ENCODE measurements at places on chromosomes 16 and 17.

- DNase-seq = peak; percentile 92
- H3K27ac ChIP-seq = no peak overlapping the region
- no peaks in the 10 kb centered on the region for H3K36me3 ChIP-seq
- H3K4me1 ChIP-seq = peaks cover 13% of the 10 kb centered on the region
- peak overlapping the region; percentile 67 for H3K4me3 ChIP-seq
Observed at GRCh38 chr17:48492401-48493298, 38.2 kb downstream of the HOXB1 start.

DNA sequence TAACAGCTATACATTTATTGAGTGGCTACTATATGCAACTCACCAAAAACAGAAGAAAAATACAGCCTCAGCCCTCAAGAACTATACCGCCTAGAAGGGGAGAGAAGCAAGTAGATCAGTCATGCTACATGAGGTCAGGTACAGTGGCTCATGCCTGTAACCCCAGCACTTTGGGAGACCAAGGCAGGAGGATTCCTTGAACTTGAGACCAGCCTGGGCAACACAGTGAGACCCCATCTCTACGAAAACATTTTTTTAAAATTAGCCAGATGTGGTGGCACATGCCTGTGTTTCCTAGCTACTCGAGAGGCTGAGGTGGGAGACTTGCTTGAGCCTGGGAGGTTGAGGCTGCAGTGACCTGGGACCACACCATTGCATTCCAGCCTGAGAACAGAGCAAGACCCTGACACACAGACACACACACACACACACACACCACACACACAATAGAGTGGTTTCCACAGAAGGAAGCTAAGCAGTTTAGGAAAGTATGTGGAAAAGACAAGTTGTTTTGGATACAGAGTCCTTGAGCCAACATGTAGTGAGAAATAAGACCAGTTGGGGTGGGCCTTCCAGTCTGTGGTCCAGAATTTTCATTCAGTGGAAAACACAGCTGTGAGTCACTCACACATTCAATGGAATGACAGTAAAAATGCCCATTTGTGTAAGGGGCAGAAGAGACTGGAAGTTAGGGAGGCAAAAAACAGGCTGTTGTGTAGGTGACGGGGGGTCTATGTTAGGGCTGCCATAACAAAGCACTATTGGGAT is 10.7 kb upstream of the SNTB2 start:
- no peaks in the 10 kb centered on the region for H3K36me3 ChIP-seq
- no peak overlapping the region for H3K4me3 ChIP-seq
- no peaks in the 10 kb centered on the region for H3K27me3 ChIP-seq
- H3K27ac ChIP-seq = peak overlapping the region; percentile 74

GRCh38 chr16:918068-918467 is 52.7 kb downstream of the LMF1 start:
- H3K27ac ChIP-seq = no peak overlapping the region
- no peak for DNase-seq
- no peaks in the 10 kb centered on the region for H3K36me3 ChIP-seq

- peaks cover 38% of the 10 kb centered on the region for H3K4me1 ChIP-seq
- H3K36me3 ChIP-seq = peaks cover 3% of the 10 kb centered on the region
- no peak overlapping the region for H3K4me3 ChIP-seq
- H3K27me3 ChIP-seq = no peaks in the 10 kb centered on the region
- peak; percentile 61 for DNase-seq
Observed at GRCh38 chr16:75379911-75380847, 53.1 kb downstream of the CFDP1 start.

GRCh38 chr16:12573300-12573699 is 230.4 kb downstream of the CPPED1 start:
- no peaks in the 10 kb centered on the region for H3K36me3 ChIP-seq
- no peaks in the 10 kb centered on the region for H3K27me3 ChIP-seq
- H3K27ac ChIP-seq = no peak overlapping the region
- H3K4me1 ChIP-seq = no peaks in the 10 kb centered on the region
- no peak for DNase-seq

DNA sequence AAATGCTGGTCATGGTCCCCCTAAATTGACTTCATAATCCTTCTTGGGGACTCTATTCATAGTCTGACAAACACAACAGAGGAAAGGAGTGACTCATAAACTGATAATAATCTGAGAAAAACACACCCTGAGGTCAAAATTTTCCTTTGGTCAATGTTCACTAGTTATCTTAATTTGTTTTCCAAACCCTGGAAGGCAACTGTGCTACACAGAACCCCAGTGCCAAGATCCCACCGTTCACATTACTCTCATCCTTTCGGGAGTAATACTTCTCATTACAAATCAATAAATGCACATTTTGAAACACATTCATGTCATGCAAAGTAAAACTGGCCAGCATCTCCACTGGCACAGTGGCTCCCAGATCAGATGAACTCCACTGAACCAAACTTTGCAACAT is 23.2 kb downstream of the COIL start:
- H3K27ac ChIP-seq = no peak overlapping the region
- no peak overlapping the region for H3K4me3 ChIP-seq
- H3K27me3 ChIP-seq = no peaks in the 10 kb centered on the region
- DNase-seq = no peak
- H3K36me3 ChIP-seq = peaks cover 26% of the 10 kb centered on the region

- H3K27ac ChIP-seq = no peak overlapping the region
- DNase-seq = no peak
- no peak overlapping the region for H3K4me3 ChIP-seq
- no peaks in the 10 kb centered on the region for H3K27me3 ChIP-seq
- no peaks in the 10 kb centered on the region for H3K36me3 ChIP-seq
- peaks cover 3% of the 10 kb centered on the region for H3K4me1 ChIP-seq
Observed at GRCh38 chr16:22291860-22292318, 5.3 kb upstream of the POLR3E start.

DNA sequence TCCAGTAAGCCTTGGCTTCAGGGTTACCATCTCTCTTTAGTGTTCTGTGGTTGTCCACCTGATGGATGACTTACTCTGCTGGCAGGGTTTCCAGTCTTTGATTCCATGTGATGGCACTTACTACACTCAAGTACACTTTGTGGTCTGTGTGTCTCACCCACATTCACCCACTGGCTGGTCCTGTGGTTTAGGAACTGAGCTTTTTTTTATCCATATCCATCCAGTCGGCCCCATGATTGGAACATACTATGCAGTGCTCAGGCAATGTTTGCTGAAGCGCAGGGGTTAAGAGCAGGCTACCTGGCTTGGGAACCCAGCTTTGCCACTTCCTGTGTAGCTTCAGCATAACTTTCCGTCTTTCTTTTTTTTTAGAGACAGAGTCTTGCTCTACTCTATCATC is 2.8 kb upstream of the FUS start:
- H3K36me3 ChIP-seq = peaks cover 2% of the 10 kb centered on the region
- H3K27ac ChIP-seq = no peak overlapping the region
- no peaks in the 10 kb centered on the region for H3K27me3 ChIP-seq
- DNase-seq = no peak
- H3K4me3 ChIP-seq = no peak overlapping the region

DNA sequence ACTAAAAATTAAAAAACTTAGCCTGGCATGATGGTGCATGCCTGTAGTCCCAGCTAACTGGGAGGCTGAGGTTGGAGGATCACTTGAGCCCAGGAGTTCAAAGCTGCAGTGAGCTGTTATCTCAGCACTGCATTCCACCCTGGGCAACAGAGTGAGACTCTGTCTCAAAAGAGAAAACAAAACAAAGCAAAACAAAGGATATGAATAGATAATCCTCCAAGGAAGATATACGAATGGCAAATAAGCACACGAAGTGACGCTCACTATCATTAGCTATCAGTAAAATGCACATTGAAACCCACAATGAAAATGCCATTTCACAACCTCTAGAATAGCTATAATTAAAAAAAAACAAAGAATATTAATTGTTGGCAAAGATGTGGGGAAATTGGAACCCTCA is 386.2 kb upstream of the CCL2 start:
- H3K36me3 ChIP-seq = no peaks in the 10 kb centered on the region
- no peak overlapping the region for H3K4me3 ChIP-seq
- H3K4me1 ChIP-seq = no peaks in the 10 kb centered on the region

GRCh38 chr16:86725401-86725800 is 147.1 kb downstream of the FOXL1 start:
- H3K27ac ChIP-seq = no peak overlapping the region
- peaks cover 7% of the 10 kb centered on the region for H3K4me1 ChIP-seq
- no peak overlapping the region for H3K4me3 ChIP-seq
- peaks cover 20% of the 10 kb centered on the region for H3K27me3 ChIP-seq
- H3K36me3 ChIP-seq = no peaks in the 10 kb centered on the region

DNA sequence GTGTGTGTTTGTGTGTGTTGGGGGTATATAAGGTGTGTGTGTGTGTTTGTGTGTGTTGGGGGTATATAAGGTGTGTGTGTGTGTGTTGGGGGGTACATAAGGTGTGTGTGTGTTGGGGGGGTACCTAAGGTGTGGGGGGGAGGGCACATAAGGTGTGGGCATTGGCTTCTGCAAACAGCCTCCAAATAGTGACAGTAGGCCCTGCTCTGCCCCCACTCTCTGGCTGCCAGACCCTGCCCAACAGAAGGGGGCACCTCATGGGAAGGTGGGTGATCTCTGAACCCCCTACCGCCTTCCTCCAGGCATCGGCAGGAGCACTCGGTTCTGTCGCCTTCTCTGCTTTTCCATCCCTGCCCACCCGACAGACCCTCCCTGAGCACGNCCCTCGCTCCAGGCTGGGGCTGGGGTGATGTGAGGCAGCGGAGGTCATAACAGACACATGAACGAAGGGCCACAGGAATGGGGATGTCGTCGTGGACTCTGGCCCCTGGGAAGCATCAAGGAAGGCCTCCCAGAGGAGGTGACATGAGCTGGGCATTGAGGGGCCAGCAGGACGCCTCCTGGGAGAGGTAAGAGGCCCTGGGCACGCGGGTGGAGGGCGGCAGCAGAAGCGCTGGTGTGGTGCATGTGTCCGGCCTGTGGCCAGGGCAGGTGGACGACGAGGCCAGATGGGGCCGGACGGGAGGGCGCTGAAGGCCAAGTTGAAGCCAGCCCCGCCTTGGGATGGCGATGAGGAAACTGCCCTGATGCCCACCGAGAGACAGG is 136.6 kb upstream of the RPH3AL start:
- H3K27ac ChIP-seq = peak overlapping the region; percentile 56
- peaks cover 7% of the 10 kb centered on the region for H3K4me1 ChIP-seq
- no peak for DNase-seq
- H3K36me3 ChIP-seq = no peaks in the 10 kb centered on the region
- H3K4me3 ChIP-seq = peak overlapping the region; percentile 72
- H3K27me3 ChIP-seq = no peaks in the 10 kb centered on the region

DNA sequence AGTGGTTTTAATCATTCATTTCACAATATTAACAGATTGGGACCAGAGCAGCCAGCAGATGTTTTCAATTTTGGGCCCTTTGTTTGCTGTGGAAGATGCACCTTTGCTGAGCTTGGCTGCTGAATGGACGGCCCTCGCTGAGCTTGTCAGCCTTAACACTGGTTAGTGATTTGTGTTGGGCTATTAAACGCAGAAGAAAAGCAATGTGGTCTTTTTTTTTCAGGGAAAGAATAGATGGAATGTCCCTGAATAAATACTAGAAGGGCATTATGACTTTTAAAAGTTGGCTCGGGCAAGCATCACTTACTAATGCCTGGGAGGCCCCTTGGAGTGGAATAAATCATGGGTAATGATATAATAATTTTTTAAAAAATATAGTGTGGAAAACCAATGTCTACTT is 297.0 kb downstream of the MAP2K6 start:
- H3K4me1 ChIP-seq = no peaks in the 10 kb centered on the region
- peak; percentile 1 for DNase-seq
- H3K36me3 ChIP-seq = no peaks in the 10 kb centered on the region
- H3K27ac ChIP-seq = no peak overlapping the region
- H3K27me3 ChIP-seq = no peaks in the 10 kb centered on the region

DNA sequence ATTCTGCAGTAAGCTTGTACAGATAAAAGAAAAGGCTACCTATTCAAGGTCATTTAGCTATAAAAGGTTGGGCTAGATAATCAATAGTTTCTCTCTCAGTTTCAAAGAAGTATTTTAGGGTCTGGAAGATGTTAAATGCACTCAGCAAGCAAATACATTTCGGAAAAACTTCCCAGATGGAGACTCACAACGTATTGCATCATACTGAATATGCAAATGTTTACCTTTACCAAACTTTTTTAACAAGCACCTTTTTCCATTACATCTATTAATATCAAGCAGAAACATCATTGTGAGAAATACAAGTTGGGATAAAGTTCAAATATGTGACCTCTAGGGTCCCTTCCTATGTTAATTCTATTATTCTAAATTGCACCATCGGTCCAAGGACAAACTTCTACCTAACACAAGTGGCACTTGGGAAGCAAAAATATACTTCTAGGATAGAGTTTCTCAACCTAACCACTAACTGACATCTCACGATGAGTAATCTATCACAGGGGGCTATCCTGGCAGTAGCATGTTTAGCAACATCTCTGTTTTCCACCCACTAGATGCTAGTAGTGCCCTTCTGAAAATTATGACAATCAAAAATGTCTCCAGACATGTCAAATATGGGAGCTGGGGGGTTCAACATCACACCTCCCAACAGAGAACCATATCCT is 14.5 kb downstream of the KANSL1 start:
- peak overlapping the region; percentile 6 for H3K27ac ChIP-seq
- no peak overlapping the region for H3K4me3 ChIP-seq
- H3K4me1 ChIP-seq = peaks cover 24% of the 10 kb centered on the region

GRCh38 chr17:79845601-79845949 is 6.3 kb upstream of the CBX4 start:
- peaks cover 36% of the 10 kb centered on the region for H3K27me3 ChIP-seq
- DNase-seq = no peak
- no peak overlapping the region for H3K4me3 ChIP-seq
- H3K27ac ChIP-seq = no peak overlapping the region

GRCh38 chr16:66113223-66113622 is 253.3 kb upstream of the CDH5 start:
- H3K27ac ChIP-seq = no peak overlapping the region
- H3K4me3 ChIP-seq = no peak overlapping the region
- no peaks in the 10 kb centered on the region for H3K27me3 ChIP-seq
- H3K36me3 ChIP-seq = no peaks in the 10 kb centered on the region
- H3K4me1 ChIP-seq = peaks cover 14% of the 10 kb centered on the region
- no peak for DNase-seq

- no peak overlapping the region for H3K27ac ChIP-seq
- H3K4me3 ChIP-seq = no peak overlapping the region
- no peaks in the 10 kb centered on the region for H3K27me3 ChIP-seq
- H3K4me1 ChIP-seq = peaks cover under 1% of the 10 kb centered on the region
- no peak for DNase-seq
- peaks cover 24% of the 10 kb centered on the region for H3K36me3 ChIP-seq
Observed at GRCh38 chr16:30603945-30604315, 6.3 kb downstream of the ZNF689 start.

- no peaks in the 10 kb centered on the region for H3K27me3 ChIP-seq
- H3K4me3 ChIP-seq = peak overlapping the region; percentile 86
- DNase-seq = peak; percentile 93
- peaks cover 44% of the 10 kb centered on the region for H3K4me1 ChIP-seq
- peak overlapping the region; percentile 60 for H3K27ac ChIP-seq
Observed at GRCh38 chr16:1613211-1613622, 1.1 kb downstream of the CRAMP1 start.

DNA sequence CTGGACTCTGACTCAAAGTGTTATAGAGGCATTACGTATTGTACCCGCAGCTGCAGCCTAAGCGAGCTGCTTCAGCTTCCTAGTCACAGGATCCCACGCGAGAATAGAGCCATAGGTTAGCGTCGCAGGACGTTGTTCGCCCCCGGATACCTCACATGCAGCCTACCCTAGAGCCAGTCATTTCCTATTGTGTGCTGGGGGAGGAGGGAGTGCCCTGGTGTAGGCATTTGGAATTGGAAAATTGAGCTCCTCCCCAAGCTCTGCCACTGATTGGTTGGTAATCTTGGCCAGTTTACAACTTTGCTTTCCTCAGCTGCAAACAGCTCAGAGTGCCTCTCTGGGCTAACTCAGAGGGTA is 530 bp downstream of the NAA60 start:
- no peaks in the 10 kb centered on the region for H3K27me3 ChIP-seq
- H3K36me3 ChIP-seq = peaks cover 4% of the 10 kb centered on the region
- H3K4me1 ChIP-seq = peaks cover 4% of the 10 kb centered on the region
